ENCODE measurements at places on chromosomes 1 and 21.

GRCh38 chr1:156337888-156338179, 258 bp downstream of the CCT3 start:
- DNase-seq, result no peak

- DNase-seq, result peak; percentile 80
Observed at GRCh38 chr1:21818656-21819055, 6.6 kb downstream of the LDLRAD2 start.

GRCh38 chr21:37771181-37771580, 145.1 kb downstream of the KCNJ6 start:
- DNase-seq, result no peak

- DNase-seq, result no peak
Observed at GRCh38 chr1:14538335-14538734, 60.1 kb upstream of the KAZN start.

- DNase-seq, result no peak
Observed at GRCh38 chr1:244414543-244414942, 37.2 kb downstream of the ADSS2 start.

GRCh38 chr1:177385760-177386698, 215.3 kb downstream of the BRINP2 start:
- DNase-seq, result no peak

DNA sequence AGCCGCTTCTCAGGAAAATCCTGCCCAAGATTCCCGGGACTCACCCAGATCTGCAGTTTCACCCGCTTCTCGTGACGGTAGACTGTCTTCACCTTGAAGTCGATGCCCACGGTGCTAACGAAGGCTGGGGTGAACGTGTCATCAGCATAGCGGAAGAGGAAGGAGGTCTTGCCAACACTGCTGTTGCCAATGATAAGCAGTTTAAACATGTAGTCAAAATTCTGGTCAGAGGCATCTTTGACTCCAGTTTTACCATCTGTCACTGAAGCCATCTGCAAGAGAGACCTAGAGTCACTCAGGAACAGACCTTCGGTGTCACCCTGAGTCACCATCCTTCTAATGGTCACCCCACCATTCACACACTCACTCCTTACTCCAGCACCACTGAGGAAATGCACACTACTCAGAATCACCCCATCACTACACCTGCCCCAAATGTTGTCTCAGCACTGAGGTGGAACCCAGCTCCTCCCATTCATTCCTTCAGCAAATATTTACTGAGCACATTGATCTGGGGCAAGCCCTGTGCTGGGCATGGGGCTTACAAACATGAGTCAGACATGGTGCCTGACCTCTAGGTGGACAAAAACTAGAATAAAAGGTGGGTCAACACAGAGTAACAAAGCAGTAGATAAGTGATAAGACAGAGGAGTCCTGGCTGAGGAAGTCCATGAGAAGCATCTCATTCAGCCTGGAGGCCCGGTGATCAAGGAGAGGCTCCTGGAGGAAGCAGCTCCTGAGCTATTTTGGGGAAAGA, 13.5 kb downstream of the RAB3B start:
- no peak for DNase-seq

- DNase-seq, result no peak
Observed at GRCh38 chr1:233424779-233425178, 97.3 kb downstream of the MAP3K21 start.

- DNase-seq, result peak; percentile 15
Observed at GRCh38 chr1:247212012-247212411, 40.2 kb upstream of the ZNF124 start.

GRCh38 chr21:38929142-38929541, 123.4 kb downstream of the ETS2 start:
- DNase-seq, result no peak

DNA sequence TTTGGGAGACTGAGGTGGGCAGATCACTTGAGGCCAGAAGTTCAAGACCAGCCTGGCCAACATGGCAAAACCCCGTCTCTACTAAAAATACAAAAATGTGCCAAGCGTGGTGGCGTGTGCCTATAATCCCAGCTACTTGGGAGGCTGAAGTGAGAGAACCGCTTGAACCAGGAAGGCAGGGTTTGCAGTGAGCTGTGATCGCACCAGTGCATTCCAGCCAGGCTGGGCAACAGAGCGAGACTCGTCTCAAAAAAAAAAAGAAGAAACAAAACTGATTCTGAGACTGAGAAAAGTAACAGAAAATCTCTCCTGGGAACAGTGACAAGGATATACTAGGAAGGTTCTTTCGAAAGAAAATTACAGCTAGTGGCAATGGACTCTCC, 20.9 kb downstream of the USP48 start:
- DNase-seq, result no peak

DNA sequence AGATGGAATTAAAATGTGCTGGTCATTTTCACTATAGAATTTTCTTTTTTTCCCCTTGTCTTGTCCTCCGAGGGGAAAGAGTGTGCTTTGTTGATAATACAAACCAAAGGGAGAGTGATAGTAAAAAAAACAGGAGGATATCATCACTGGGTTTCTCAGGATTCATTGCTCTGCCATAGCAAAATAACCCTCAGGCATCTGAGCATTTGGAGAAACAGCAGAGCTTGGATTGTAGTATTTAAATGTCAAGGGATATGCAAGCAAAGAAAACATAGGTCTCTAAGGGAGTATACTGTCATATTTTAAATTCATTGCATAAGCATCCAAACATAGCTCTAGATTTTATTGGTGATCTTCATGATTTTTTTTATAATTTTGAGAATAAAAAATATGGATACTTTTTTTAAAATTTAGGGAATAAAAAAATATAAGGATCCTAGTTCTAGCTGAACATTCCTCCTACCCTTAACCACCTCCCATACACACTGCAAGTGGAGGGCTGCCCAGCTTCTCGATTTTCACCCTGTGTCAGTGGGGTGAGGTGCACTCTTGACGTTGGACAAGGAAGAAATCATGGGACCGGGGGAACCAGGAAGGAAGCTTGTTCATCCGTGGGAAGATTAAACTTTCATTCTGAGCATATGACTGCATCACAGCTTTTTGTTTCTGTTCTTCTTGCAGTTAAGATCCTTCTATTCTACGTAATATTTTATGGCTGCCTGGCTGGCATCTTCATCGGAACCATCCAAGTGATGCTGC, 4.4 kb downstream of the ATP1B1 start:
- no peak for DNase-seq

- no peak for DNase-seq
Observed at GRCh38 chr1:227790034-227790400, 25.5 kb upstream of the PRSS38 start.

DNA sequence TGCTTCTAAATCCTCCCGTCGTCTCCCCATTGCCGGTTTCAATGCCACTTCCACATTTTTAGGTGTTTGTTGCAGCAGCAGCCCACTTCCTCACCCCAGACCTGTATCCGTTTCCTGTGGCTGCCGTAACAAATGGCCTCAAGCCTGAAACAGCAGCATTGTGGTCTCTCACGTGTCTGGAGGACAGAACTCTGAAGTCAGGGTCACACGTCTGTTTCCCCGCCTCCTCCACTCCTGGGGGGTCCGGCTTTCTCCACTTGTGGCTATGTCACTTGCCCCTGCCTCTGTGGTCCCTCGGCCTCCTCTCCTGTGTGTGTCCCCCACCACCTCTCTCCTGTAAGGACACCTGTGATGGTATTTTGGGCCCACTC, 21.8 kb downstream of the TRPM2 start:
- no peak for DNase-seq

GRCh38 chr1:230622151-230622550, 20.1 kb upstream of the COG2 start:
- DNase-seq, result no peak

DNA sequence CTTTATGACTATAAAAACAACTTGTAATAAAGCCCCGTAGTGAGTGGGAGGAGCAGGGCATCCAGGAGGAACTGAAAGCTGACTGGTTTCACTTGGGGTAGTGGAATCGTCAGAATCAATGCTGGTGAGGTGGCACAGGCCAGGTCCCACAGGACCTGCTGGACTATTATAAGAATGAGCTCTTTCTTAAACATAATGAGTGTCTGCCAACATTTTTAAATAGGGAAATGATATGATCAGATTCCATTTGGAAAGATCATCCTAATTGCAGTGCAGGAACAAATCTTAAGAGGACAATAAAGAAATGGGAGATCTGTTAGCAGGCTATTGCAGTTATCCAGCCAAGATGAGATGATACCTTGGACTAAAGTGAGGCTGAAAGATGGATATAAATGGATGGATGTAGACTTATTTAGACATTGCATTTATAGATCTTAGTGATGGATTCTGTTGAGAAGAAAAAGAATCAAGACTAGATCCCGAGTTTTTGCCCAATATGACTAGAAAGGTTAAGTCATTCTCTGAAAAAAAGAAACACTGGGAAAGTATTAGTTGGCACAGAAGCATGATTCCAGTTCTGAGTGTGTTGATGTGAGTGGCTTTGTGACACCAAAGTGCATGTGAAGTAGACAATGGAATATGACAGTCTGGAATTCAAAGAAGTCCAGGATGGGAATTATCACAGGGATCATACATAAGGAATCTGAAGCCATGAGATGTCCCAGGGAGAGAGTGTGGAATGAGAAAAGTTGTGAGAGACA, 153.3 kb upstream of the SGIP1 start:
- no peak for DNase-seq

GRCh38 chr1:8153961-8154360, 127.9 kb upstream of the ERRFI1 start:
- no peak for DNase-seq

GRCh38 chr1:107535091-107535490, 394.3 kb downstream of the NTNG1 start:
- no peak for DNase-seq

DNA sequence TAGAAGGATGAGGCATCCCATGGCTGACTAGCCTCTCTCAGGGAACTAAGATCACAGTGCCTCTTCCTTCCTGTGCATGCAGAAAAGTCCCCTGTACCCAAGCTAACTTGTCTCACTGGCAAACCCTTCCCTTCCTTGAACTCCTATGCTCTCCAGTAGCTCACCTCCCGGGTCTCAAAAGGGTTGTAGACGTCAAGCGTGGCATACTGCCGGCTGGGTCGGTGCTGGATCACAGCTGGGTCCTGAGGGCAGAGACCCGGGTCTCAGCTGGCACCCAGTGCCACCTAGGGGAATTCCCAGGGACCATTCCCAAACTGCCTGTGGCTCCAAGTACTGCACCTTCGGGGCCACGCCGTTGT, 688 bp downstream of the SCAMP3 start:
- DNase-seq, result no peak

DNA sequence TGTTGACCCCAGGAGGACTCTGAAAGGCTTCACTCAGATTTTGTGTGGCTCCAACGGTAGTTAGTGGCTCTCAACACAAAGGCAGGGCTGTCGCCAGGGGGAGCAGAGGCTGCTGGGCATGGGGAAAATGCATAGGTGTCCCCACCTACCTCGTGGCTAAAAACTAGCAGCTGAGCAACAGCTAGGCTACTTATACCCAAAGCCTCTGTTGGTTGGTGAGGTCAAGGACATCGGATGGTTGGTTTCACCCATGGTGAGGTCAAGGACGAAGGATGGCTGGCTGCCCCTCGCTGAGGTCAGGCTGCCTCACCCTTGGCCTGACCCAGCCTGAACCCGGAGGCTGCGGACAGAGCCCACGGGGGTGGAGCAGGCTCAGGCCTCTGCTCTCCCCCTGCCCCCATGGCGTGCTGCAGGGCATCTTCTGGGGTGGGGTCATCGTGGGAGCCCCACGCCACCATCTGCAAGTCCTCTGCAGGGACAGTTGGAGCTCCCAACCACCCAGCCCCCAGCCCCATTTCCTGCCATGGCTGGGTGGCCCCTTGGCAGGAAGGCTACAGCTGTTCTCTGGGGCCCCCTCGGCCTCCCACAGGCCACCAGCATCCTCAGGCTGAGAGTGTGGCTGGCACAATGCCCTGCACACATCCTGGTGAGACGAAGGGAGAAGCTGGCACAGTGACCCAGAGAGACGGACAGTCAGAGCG, 8.5 kb upstream of the GNB1 start:
- no peak for DNase-seq

DNA sequence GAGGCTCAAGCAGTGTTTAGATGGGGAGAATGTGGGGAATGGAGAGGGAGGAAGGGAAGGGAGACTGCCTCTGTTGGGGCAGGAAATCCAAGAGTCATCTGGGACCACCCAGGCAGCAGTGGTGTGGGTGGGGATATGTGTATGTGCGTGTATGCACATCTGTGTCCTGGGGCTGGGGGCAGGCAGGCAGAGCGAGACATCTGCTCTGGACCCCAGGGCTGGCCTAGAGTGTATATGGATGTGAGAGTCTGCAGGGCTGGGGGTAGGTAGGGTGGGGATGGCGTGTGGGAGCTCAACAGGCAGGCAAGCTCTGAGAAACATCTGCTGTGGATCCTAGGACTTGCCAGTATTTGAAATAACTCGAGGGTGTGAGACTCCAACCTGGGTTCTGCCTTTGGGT, 3.5 kb downstream of the PTCH2 start:
- DNase-seq, result no peak

GRCh38 chr1:226436855-226437491, 29.1 kb upstream of the PARP1 start:
- DNase-seq, result no peak

DNA sequence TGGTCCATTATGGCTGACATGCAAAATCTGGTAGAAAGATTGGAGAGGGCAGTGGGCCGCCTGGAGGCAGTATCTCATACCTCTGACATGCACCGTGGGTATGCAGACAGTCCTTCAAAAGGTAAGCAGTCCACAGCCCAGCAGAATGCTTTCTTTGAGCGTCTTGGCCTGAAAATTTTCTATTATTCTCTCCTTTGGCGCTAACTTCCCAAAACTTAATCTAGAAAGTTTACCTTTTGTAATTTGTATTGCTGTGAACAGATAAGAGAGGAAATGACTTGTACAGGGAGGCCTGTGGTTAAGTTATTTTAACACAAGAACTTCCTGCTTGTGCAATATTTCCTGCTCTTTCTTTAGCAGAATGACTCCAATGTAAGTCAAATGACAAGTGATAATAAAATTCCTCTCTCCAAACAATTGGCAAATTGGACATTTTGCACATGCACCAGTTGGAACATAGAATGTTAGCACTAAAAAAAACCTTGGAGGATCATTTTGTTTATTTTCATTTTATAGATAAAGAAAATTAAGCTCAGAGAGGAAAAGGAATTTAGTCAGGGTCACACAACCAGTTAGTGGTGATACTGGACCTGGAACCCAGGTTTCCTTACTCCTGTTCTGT, 18.9 kb downstream of the CAP1 start:
- no peak for DNase-seq

DNA sequence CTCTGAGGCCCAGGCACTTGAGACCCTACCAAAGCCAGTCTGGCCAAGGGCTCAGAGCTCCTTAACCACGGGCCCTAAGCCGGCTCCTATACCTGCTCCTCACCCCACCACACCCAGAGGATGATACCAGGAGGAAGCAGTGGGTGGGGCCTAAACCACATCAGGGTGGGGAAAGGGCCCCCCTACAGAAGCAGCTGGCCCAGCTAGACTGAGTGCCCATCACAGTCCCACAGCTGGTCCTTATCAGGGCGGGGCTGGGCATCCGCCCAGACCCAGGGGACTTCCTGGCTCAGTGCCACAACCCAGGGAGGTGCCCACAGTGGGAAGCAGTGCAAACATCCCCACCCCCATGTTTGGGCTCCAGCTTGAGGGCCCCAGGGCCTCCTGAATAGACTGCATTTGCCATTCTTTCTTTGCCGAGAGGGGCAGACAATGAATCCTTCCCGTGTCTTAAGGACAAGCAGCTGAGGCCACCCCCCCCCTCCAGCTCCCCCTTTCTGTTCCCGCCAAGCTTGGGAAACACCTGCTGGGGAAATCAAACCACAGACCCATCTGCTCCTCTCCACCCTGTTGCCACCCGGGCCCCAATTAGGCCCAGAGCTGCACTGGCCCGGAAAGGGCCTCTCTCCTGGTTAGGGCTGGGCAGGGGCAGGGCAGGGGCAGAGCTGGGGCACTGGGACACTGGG, 6.2 kb downstream of the E2F2 start:
- no peak for DNase-seq

- no peak for DNase-seq
Observed at GRCh38 chr1:113434081-113434873, 44.0 kb downstream of the MAGI3 start.

Measured in GM18507 (cell line).